ENCODE measurements at places on chromosomes 5 and 9.

DNA sequence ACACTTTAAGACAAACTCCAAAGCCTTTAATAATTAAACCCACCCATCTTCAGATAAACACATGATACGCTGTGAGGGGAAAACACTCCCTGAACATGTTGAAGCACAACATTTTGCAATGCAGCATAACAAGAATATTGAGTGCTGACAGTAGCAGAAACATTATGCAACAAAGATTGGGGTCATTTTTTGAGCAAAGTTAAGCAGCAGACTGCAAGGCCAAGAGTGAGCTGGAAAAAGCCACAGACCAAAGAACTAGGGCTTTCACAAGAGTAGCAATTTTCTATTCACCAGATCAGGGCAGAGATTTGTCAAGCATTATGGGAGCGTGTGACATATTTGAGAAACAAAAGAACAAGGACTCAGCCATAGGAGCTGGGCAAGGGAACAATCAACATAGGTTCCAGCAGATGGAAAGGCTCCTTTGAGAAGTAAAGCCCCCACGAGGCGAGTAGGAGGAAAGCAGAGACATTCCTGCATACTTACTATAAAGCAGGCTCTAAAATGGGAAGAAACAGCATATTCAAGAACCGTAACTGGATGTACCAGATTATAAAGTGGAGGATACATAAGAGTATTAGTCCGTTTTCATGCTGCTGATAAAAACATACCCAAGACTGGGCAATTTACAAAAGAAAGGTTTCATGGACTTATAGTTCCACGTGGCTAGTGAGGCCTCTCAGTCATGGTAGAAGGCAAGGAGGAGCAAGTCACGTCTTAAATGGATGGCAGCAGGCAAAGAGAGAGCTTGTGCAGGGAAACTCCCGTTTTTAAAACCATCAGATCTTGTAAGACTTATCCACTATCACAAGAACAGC lies 4.8 kb upstream of the TTC23L start:
- DNase-seq, result no peak

GRCh38 chr9:104992659-104993058 lies 64.7 kb upstream of the ABCA1 start:
- DNase-seq, result no peak

GRCh38 chr5:170070556-170071412 lies 34.9 kb upstream of the FOXI1 start:
- no peak for DNase-seq

- no peak for DNase-seq
These were observed 90.4 kb downstream of the PGM5 start for GRCh38 chr9:68446836-68447235.

DNA sequence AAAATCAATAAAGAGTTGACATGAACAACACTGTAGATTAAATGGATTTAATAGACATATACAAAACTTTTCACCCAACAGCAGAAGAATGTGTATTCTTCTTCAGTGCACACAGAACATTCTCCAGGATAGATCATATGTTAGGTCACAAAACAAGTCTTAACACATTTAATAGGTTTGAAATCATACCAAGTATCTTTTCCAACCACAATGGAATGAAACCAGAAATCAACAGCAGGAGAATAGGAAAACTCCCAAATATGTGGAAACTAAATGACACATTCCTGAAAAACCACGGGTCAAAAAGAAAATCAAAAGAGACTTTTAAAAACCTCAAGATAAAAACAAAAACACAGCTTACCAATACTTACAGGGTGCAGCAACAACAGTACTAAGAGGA lies 790.1 kb upstream of the ZNF608 start:
- no peak for DNase-seq

GRCh38 chr5:96124589-96124988 lies 162.9 kb upstream of the ELL2 start:
- DNase-seq, result no peak

DNA sequence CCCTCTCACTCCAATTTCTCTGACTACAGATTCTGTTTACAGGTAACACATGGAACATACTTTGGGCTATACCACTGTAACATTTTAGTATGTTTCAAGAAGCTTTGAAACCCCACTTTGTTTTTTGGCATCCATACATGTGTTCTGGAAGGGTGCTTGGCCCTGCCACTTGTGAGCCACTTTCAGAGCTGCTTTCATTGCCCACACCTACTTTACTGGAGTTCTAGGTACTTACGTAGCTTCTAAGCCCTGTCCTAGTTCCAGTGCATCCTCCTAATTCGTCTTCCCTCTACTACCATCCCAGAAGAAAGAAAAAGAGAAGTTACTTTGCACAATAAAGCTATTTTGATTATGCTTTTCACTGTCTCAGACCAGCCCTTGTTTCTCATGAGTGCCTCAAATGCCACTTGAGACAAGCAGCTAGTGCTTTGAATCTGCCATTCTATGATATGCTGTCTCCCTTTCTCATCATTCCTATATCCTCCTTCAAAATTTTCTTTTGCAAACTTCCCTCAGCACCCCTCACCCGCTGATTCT lies 26.5 kb upstream of the C5orf47 start:
- DNase-seq, result no peak

DNA sequence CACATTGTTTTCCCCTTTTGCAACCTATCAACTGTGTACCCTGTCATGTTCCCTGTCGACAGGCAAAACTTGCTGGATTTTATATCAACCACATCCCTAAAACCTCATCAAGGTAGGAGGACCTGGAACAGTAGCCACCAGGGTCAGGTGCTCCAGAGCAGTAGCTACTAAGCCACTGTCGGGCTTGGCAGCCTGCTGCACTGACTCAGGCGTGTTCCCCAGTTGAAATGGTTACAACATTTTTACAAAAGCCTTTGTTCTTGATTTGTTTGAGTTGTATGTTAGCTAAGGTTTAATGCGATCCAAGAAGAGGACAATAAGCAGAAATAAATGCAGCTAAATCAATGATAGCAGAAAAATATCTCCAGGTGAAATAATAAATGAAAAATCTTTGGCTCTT lies 407.4 kb upstream of the TLE4 start:
- no peak for DNase-seq

DNA sequence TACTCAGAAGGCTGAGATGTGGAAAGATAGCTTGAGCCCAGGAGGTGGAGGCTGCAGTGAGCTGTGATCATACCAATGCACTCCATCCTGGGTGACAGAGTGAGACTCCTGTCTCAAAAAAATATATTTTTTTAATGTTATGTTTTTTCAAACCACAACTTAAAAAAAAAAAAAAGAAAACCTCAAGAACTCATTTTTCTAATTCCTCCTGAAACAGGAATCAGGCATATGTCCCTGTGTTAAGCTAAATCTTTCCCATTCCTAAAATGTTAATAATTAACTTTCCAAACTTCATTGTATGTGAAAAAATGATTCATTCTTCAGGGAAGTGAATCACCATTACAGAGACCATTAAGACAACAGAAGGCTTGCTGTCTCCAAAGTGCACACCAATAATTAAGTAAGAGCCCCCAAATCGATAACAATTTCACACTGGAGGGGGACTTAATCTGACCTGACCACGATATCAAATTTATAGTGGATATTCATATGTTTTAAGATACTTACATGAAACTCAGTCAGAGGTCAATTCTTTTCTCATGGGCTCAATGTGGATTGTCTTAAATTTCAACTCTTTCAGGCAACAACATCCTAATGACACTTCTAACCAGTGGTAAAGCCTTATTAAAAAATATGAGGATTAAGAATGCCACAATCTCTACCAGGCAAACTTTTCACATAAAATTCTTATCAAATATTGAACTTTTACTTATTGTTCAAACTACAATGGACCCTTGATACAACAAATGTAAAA lies 5.2 kb downstream of the CEMIP2 start:
- no peak for DNase-seq
